ENCODE measurements at places on chromosomes 7 and 10. TPM values are rescaled to one million over a fixed set of nuclear protein-coding genes. Genes with fewer than 3 reads are reported as not detected.

The MYO1G gene
- 533 TPM for total RNA-seq

The CALML3 gene
- total RNA-seq, result not detected

The FBH1 gene
- total RNA-seq, result 66.0 TPM

The CYP26A1 gene
- not detected for total RNA-seq

The BAIAP2L1 gene
- total RNA-seq, result 1.1 TPM

The NODAL gene
- total RNA-seq, result 0.09 TPM

The ADCYAP1R1 gene
- total RNA-seq, result not detected

The PRKCQ gene
- total RNA-seq, result 57.3 TPM

The SCART1 gene
- 1.8 TPM for total RNA-seq

The ALOX5 gene
- total RNA-seq, result 2.5 TPM

The ENKUR gene
- total RNA-seq, result not detected

The SAP25 gene
- total RNA-seq, result 21.4 TPM

The AKR1C4 gene
- total RNA-seq, result not detected

The DLX5 gene
- not detected for total RNA-seq

The PDZD7 gene
- 0.77 TPM for total RNA-seq

The BMPER gene
- not detected for total RNA-seq

The UROS gene
- total RNA-seq, result 51.8 TPM

The SPOCK2 gene
- total RNA-seq, result 217 TPM

The ZC3HAV1L gene
- 19.7 TPM for total RNA-seq

The CYP3A4 gene
- not detected for total RNA-seq

The ABCB1 gene
- total RNA-seq, result 3.7 TPM

The ITGB8 gene
- not detected for total RNA-seq

The MUC12 gene
- total RNA-seq, result 0.48 TPM

The SRGN gene
- total RNA-seq, result 215 TPM

The CTAGE8 gene
- 0.98 TPM for total RNA-seq

The ZFAND4 gene
- 19.7 TPM for total RNA-seq

The C10orf67 gene
- not detected for total RNA-seq

The SVIL gene
- 15.6 TPM for total RNA-seq

The WAPL gene
- 53.4 TPM for total RNA-seq

The SYT15B gene
- total RNA-seq, result 0.27 TPM

The C10orf62 gene
- total RNA-seq, result not detected

The KLF14 gene
- total RNA-seq, result not detected

The WBP1L gene
- 26.6 TPM for total RNA-seq

The PYROXD2 gene
- 8.6 TPM for total RNA-seq

The CPA1 gene
- not detected for total RNA-seq

The WDR86 gene
- total RNA-seq, result not detected

The TRIM50 gene
- not detected for total RNA-seq

The SLC25A13 gene
- total RNA-seq, result 14.8 TPM

The SSMEM1 gene
- total RNA-seq, result not detected

The CFAP69 gene
- not detected for total RNA-seq

The PNLIPRP3 gene
- total RNA-seq, result not detected

The ADAM12 gene
- total RNA-seq, result 0.14 TPM

The NKX2-3 gene
- not detected for total RNA-seq

The SPDYE6 gene
- not detected for total RNA-seq

The KCNMA1 gene
- total RNA-seq, result 0.39 TPM

The IFIT3 gene
- 11.1 TPM for total RNA-seq

The CTNNA3 gene
- not detected for total RNA-seq

The TFAM gene
- total RNA-seq, result 67.0 TPM
